WERI-Rb-1 (cell line): ENCODE measurements at places on chromosomes 3 and 15.

DNA sequence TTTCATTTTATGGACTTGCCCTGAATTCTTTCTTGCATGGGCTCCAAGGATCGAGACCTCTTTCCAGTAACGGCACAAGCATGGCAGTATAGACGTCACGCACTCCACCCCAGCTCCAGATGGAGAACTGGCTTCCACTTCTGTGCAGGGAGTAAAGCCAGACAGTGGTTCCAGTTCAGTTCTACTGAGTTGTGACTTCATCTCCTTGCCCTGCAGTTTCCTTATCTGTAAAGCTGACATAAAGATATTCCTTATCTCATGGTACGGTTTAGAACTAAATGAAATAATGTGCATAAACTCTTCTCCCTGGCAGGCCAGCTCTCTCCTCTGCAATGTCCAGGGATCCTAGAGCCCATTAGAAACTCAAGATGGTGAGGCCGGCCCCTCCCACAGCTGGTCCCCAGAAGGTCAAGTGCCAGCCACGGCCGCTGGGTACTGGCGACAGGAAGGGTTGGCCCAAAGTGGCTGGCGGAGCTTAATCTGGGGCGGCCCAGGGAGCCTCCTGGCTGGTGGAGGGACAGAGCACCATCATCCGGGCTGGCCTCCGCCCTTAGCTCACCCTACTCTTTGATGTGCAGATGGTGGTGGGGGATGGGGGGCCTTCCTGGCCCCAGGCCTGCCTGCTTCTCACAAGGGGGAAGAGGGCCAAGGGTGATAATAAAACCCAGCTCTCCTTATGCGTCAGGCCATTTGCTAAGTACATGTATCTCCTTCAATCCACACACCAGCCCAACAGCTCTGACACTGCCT is 7.2 kb downstream of the MESP2 start:
- DNase-seq = peak; percentile 97

DNA sequence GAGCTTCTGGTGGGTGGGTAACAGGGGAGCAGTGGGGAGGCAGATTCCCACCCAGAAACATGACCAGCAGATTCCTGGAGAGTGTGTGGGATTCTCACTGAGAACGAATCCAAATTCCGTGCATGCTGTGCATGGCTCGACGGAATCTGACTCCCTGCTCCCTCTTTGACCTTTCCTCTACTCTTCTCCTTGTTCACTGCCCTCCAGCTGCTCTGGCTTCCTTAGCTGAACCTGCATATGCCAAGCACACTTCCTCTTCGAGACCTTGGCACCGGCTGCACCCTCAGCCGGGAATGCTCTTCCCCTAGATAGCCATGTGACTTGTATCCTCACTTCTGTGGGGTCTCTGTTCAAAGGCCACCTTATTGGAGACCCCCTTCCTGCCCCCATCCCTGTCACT is 6.3 kb downstream of the INSYN1 start:
- no peak for DNase-seq

DNA sequence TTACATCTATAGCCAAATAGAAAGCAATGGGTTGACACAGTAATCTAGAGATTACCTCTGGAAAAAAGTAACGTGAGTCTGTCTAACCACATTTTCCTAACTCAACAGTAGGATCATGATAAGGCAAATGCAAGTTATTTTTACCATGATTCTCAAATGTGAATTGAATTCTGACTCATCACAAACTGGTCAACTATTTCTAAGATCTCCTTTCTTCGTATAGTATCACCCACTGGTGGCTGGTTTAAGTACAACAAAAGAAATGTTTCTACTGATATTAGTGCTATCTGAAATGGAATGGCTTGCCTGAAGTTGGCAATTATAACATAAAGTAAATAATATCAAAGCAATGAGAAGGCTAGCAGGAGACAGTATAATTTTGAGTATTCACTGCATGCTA is 102.2 kb downstream of the ABI3BP start:
- DNase-seq = no peak

DNA sequence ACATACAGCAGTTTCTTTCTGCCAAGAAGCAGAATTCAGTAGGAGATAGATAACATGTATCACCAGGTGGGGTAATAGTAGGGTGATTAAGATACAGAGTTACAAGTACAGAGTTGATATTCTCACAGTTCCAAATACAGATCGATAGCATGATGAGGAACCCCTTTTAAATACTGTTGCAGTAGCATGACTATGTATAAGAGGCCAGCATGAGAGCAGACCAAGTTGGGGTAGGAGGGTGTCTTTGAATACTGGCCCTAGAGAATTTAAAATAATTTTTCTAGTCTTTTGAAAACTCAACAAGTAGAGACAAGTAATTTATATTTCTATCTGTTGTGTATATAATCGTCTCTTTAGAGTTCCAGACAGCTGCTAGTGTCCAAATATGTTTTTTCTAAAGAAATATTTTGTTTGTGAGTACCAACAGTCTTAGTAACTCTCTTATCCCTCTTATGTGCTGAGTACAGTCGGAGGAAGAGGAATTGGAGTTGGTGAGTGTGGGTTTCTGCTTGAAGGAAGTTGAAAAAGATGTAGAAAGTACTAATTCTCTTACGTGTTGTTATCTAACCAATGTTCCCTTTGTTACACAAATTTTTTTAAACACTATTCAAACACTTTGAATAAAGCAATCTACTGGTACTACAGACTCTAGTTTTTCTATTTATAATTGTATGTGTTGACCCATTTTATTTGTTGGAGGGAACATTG is 30.2 kb downstream of the LYSMD4 start:
- no peak for DNase-seq

DNA sequence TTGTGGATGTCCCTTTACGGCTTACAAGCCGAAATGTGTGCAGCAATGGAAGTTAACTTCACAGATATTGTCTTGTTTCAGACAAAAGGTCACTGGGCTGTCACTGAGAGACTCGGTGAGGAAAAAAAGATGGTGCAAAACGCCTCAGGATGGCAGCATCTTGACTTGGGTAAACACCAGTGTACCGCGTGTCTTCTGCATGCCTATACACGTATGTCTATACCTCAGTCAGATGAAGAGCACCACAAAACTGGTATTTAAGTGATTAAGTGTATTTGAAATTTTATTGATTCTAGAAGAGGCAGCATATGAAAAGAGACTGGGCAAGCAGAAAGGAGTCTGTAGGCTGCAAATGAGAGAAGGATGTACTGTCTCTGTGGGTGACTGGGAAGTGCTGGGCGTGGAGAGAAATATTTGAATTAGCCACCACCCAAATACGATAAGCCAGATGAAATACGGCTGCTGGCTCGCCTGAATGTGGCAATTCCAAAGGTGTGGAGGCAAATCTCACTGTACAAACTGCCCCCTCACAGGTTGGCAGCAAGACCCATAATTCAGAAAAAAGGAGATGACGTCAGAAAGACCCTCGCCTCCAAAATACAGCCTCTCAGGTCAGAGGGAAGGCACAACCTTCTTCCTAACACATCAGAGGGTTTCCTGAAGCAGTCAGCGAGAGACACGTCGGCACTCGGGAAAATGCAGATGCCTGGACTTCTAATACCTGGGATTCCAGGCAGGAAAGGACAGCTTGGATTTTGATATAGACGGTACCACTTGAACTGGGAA is 53.4 kb upstream of the NEO1 start:
- DNase-seq = no peak

DNA sequence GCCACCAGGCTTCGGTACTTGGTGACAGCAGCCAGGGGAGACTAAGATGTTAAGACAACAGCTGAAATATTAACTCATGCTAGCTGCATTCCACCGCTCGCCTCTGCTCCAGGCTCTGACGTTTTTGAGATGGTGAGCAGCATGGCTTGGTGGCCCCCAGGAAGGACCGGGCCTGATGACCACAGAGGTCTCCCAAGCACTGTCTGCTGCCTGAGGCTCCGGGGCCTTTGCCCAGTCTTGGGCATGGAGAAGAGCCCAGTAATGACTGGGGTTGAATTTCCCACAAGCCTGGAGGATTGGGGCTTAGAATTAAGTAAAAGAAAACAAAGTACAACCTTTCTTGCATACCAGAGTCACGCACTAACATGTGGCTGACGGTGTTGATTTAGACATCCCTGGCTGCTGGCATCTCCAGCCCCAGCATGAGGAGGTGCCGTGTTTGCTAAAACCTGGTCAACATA is 243.6 kb upstream of the LYSMD4 start:
- no peak for DNase-seq

DNA sequence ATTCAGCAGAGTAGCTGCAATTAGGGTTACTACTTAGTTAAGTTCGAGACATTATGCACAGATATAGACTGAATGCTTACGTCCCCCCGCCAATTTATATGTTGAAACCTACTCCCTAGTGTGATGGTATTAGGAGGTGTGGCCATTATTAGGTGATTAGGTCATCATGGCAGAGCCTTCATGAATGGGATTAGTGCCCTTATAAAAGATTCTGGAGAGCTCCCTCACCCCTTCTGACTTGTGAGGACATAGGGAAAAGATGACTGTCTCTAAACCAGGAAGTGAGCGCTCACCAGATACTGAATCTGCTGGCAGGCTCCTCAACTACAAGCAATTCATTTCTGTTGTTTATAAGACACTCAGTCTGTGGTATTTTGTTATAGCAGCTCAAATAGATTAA is 25.6 kb upstream of the TEX9 start:
- DNase-seq = no peak

DNA sequence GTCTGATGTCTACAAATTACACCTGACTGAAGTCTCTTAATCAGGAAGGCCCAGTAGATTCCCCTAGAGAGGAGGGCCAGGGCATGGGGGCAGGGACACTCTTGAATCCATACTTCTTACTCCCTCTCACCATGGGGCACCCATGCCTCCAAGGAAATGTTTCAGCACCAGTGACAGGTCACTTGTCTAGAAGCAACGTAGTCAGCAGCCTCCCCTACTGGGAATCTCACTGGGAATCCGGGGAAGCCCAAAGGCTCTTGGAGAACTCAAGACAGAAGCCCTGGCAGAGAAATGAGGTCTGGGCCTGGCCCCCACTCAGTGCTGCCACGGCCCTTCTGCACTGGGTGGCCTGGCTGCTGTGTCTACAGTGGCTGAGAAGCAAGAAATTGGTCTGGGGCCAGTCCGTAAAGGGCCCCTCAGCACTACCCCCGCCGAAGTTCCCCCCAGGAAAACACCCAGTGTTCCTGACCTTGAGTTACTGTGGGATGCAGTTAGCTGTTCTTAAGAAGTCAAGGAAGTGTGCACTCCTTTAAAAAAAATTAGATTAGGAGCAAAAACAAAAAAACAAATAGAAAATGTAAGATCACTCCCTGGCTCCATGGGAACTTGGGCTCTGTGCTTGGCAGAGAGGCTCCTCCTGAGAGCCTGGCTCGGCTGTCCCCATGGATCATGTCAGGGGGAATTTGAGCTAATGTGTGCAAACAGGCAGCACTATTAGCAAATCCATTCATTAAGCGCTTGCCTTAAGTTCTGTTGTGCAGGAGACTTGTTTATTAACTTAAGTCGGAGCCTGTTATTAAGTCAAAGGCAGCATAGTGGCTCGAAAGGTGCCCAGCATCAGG is 5.4 kb upstream of the LINGO1 start:
- DNase-seq = no peak

- no peak for DNase-seq
Observed at GRCh38 chr3:51379301-51379700, 5.8 kb upstream of the MANF start.

DNA sequence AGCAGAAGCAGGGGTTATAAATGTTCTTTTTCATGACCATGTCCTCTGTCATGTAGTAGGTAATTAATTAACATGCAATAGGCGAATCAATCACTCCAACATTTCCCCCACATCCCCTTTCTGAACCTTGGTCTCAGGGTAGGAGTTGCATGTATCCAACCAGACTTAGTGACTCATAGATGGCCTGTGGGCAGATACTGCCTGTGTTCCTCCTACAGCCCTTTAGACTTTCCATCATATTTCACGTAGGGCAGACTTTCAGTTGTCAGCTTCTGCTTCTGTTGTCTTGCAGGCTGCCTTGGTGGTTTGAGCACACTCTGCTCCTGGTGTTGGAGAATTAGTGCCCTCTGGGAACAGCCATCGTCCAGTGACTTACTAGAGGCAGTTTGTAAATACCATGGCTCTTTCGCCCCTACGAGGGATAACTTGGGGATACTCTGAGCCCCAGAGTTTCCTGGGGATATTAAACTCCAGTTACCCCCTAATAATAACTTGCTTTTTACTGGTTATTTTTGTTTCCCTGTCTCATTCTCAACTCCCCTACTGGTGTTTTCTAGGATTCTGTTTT is 244.4 kb downstream of the EDEM1 start:
- no peak for DNase-seq

DNA sequence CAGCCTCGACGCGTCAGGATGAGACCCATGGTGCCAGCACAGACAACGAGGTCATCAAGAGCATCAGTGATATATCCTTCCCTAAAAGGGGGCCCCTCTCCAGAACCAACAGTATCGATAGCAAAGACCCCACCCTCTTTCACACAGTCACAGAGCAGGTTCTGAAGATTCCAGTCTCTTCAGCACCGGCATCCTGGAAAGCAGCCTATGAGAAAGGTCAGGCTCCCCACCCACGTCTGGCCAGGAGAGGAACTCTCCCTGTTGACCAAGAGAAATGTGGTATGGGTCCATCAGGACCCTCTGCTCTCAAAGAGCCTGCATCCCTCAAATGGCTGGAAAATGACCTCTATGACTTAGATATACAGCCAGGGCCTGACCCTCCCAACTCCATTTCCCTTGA is 11.6 kb downstream of the ANKRD34C start:
- DNase-seq = no peak

DNA sequence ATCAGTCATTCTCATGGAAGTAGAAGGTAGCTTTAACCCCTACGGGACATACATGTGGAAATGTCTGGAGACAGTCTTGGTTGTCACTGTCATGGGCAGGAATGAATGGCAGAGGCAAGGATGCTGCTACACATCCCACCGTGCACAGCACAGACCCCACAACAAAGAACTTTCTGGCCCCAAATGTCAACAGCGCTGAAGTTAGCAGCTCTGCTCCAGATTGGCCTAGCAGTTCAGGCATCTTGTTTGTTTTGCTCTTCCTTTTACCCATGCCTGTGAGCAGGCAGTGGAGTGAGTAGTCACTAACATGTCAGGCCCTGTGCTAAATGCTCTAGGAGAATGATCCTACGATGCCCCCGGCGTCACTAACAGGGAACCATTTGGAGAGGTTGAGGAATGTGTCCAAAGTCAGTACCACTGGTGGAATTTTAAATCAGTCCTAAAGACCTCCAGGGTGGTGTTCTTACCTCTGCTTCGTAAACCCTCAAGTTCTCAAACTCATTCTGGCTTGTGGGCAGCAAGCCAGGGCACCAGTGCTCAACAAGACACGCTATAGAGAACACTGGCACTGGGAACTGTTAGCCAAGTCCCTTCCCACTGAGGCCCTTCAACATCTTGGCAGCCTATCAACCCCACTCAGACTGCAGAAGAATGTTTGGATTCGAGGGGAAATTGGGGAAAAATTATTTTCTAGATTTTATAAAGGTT is 142.2 kb downstream of the FOXP1 start:
- no peak for DNase-seq
